NCI-H1694 (cell line): ENCODE measurements at places on chromosomes 2 and 18.
A peak's percentile ranks its signal among the peaks of the same experiment; 100 is the strongest.

- DNase-seq: no peak
These were observed 15.3 kb downstream of the STAMBP start for GRCh38 chr2:73844087-73844486.

DNA sequence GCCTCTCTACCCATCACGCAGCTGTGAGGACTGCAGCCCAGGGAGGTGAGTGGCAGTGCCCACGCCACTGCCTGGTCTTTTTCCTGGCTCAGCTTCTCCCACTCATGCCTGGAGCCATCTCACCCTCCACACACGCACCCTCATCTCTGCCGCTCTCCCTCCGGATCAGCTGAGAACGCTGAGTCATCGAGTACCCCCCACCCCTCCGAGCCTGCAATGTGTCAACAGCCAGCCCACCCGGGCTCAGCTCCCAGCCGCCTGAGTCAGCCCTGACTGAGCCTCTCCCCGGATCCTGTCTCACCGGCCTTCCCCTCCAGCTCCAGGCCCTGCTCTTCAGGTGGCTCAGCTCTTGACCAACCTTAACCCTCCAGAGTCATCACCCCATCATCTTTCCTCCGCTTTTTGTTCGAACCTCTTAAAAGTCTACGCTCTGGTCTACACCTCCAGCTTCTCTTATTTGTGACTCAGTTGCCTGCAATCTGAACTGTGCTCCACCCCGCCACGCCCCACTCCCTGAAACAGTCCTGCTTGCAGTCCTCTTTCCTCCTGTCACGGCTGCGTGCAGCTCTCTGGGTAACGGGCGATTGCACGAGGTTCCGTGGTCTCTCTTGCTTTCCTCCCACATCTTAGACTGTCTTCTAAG is 94.4 kb upstream of the ASAP2 start:
- no peak for DNase-seq

- no peak for DNase-seq
These were observed 45.4 kb upstream of the PAPOLG start for GRCh38 chr2:60710707-60711106.

DNA sequence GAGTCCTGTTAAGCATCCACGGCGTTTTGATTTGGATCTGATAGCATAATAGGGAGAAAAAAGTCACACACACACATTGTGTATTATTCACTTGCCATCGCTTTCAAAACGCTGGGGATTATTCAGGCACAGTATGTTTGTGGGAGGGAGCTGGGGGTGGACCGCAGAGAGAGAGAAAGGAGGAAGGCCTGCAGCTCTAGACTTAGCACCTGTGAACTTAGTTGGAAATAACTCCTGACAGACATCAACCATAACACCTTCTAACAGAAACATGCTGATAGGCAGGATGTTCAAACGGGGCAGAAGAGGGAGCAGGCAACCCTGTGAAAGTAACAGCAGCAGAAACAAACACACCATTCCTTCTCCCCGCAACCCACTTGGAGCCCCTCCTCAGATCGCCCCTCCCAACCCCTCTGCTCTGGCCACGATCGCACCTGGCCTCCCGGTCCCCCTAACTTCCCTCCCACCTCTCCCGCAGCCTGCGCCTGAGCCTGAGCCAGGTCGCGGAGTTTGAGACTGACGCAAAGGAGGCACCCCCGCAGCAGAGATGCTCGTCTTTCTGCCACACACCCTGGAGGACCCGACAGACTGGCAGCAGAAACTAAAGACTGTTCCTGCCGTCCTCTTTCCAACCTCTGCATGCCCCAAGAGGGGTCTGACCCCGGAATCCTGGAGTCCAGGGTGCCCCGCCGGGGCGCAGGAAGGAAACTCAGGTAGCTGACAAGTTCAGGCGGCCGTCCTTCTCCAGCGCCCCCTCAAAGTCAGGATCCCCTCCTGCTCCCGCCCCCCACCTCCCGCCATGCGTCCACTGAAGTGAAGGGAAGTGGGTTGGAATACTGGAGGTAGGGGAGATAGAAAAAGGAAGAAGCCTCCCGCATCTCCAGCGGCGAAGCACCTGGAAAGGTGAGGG is 738 bp downstream of the CHST9 start:
- no peak for DNase-seq

DNA sequence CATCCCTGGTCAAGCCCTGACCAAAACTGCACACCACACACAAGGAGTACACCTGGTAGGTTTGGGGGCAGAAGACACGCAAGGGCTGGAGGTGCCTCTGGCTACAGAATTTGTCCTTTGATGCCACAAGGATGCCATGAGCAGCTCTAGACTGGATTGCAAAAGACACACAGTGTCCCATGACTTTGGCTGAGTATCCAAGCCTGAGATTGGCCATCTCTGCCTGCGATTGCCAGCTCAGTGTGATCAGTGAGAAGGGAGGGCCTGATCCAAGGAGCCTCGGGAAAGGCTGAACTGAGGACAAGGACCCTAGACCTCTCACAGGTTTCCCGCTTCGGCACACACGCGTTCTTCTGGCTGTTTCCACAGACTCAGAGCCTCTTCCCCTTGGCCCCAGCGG is 60.0 kb upstream of the FOSL2 start:
- DNase-seq: no peak

- no peak for DNase-seq
These were observed 493.7 kb upstream of the TNP1 start for GRCh38 chr2:217353591-217353990.

DNA sequence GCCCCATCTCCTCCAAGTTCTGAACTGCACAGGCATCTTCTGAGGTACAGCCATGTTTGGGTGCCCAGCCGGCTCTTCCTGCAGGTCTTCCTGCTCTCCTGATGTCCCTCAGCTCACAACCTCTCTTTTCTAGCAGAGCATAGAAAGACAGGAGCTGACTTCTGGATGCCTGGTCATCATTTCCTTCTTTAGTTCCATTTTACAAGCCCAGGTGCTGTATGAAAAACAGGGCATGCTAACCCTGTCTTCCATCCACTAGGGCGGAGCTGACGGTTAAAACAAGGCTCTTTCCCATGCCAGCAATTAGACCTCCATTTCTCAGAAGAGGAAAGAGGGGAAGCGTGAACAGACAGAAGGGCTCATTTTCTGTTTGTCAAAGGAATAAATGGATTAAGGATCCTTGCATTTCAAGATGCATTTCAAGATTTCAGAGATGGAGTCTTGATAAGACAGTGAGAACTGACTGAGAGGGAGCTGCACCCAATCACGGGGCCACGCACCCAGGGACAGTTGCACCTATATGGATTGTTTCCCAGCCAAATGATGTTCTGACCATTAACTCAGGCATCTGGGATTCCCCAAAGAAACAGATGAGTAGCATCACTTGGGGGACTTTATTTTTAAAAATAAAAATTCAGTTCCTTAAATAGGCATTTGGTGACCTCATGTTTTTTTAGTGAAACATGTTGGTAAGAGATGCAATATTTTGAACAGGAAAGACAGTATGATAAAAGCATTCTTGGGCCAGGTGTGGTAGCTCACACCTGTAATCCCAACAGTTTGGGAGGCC is 45.8 kb upstream of the EML6 start:
- DNase-seq: no peak

GRCh38 chr2:8821276-8822217 is 15.9 kb downstream of the KIDINS220 start:
- no peak for DNase-seq

DNA sequence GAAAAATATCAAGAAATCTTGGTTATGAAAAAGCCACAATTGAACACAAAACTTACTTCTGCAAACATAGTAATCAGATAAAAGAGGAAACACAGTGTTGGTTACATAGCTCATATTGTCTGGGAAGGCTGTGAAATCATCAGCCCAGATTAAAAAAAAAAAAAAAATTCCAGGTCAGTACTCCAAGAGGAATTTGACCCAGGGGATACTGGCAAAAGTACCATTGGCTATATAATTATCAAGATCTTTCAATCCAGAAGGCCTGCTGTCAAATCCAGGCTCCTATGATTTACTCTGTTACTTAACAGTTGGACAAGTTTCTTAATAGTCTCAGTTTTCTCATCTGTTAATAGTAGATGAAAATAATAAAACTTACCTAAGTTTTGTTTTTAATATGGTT is 12.9 kb upstream of the IKZF2 start:
- DNase-seq: no peak

DNA sequence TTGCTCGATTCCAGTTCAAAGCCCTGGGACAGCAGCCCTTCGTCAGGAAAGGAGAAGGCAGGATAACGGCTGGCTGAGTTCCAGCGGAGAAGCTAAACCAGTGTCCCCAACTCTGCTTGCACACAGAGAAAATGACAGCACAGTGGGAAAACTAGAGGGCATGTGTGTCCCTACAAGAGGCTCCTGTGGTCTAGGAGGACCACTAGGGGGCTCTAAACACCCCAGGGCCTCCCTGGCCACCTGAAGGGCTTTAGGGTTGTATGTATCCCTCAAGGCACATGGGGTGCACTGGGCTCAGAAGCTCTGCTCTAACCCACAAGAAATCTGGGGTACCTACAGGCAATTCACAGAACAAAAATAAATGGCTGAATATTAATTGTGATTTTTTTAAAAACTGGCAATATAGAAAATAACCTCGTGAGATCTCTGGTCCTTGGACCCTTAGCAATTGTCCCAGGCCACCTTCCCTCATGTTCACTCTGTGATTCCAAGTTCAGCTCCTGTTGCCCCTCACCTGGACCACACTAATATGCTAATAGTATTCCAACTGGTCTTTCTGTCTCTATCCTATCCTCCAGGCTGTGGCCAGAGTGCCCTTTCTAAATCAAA is 17.5 kb downstream of the STAT1 start:
- peak; percentile 15 for DNase-seq

DNA sequence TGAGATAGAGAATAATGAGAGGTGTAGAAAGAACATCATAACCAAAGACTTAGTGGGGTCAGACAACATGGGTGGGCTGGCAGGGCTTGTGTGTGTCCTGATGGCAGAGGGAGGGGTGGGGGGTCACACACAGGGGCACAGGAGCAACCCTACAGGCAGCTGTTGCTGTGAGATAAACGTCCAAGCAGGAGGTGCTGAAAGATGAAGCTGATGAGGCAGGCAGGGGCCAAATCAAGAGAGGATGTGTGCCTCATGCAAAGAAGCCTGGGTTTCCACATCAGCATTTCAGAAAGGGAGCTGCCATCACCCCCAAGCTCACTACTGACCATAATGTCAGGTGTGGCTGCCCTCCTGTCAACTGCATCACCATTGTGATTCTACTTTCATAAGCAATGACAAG is 16.0 kb upstream of the SKA1 start:
- DNase-seq: no peak

GRCh38 chr2:96642564-96643360 is at the start of gene FER1L5:
Gene FER1L5 (plus strand): TSS chr2:96642764. CDS start chr2:96642837, 73 bp downstream.
- no peak for DNase-seq

- no peak for DNase-seq
These were observed 160.7 kb upstream of the SP5 start for GRCh38 chr2:170554278-170554955.

GRCh38 chr2:29080886-29081743 is 6.8 kb upstream of the PCARE start:
- no peak for DNase-seq

DNA sequence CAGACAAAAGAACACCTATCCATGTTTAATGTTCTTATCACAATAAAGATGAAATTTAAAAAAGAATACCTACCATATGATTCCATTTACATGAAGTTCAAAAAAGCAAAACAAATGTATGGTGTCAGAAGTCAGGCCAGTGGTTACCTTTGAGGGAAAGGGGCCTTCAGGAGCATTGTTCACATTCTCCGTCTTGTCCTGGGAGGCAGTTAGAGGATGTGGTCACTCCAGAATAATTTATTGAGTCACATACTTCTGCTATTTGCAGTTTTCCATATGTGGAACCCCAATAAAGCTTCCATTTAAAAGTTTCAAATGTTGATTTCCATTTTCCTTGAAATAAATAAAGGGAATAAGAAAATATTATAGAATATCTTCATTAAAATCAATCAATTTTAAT is 41.6 kb upstream of the POU3F3 start:
- no peak for DNase-seq

DNA sequence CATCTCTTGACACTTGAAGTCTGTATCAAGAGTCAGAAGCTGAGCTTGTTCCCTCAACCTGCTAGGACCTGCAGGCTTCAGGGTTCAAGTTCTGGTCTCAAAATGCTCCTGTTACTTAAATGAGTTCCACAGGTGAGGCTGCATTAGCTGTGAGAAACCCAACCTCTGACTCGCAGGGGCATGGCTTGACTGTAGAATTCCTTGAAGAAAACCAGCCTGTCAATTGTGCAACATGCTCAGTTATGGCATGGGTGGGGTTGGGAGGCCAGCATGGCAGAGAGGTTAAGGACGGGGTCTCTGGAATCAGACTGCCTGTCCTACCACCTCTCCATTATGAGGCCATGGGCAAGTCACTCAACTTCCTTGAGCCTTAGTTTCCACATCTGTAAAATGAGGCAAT is 235.8 kb downstream of the EN1 start:
- DNase-seq: no peak

DNA sequence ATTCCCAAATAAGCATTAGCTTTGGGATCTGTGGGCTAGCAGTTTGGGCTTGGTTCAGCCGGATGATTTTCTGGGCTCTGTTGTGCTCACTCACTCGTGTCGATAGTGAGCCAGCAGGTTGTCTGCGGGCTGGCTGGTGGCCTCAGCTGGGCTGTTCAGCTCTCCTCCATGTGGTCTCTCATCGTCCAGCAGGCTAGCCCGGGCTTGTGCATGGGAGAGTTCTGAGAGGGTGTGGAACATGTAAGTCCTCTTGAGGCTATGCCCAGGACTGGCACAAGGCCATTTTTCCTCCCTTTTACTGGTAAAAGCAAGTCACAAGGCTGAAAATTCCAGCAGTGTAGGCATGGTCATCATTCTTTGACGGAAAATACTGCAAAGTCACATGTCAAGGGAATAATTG is 38.5 kb downstream of the NTSR2 start:
- no peak for DNase-seq

- DNase-seq: no peak
These were observed 24.4 kb downstream of the NFE2L2 start for GRCh38 chr2:177239932-177240630.
